ENCODE measurements at places on chromosomes 2 and 18. TPM values are rescaled to one million over a fixed set of nuclear protein-coding genes. Genes with fewer than 3 reads are reported as not detected.

The HOXD12 gene
- not detected for polyA plus RNA-seq

The POTEJ gene
- not detected for polyA plus RNA-seq

The PDCD1 gene
- 0.06 TPM for polyA plus RNA-seq

The FBXO11 gene
- polyA plus RNA-seq, result 21.3 TPM

The UGT1A4 gene
- not detected for polyA plus RNA-seq

All from psoas muscle (tissue), 8 donors.